ENCODE measurements at places on chromosomes 6 and 20.

- no peak for DNase-seq
Observed at GRCh38 chr6:39184906-39185580, 44.2 kb downstream of the KCNK5 start.

DNA sequence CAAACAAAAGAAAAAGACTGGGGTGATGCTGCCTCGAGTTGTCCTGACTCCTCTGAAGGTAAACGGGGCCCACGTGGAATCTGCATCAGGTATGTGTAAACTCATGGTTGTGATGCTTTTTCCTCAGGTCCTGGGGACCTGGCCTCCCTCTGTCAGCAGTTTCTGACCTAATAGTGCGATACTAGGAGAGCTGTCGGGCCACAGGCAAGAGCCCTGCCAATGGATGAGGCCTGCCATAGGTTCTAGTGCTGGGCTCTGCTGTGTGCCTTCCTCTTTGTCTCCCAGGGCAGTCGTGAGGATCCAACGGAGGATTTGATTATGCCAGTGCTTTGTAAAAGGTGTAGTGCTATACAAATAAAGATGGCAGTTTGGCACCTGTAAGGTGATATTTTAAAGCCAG, 71.2 kb downstream of the ASXL1 start:
- DNase-seq: no peak

- DNase-seq: no peak
Observed at GRCh38 chr20:10863337-10864060, 189.7 kb upstream of the JAG1 start.

GRCh38 chr6:160535270-160535669, 128.8 kb downstream of the LPA start:
- no peak for DNase-seq

DNA sequence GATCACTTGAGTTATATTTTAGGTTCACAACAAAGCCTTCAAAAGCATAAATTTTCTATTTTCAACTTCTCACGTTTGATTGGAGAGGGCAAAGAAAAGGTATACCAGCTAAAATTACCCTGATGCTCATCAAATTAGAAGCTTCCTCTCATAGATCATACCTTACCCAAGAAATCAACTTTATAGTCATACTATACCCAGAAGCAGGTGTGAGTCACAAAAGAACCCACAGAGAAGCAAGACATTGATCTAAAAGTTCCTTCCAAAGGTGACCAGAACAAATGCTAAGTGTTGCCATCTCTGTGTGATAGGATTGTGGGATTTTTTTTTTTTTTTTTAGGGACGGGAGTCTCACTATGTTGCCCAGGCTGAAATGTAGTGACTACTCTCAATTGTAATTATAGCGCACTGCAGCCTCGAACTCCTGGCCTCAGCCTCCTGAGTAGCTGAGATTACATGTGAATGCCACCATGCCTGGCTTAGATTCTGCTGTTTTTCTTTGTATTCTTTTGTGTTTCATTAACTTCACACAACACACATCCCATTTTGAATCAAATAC, 3.3 kb downstream of the EIF2S2 start:
- DNase-seq: no peak

DNA sequence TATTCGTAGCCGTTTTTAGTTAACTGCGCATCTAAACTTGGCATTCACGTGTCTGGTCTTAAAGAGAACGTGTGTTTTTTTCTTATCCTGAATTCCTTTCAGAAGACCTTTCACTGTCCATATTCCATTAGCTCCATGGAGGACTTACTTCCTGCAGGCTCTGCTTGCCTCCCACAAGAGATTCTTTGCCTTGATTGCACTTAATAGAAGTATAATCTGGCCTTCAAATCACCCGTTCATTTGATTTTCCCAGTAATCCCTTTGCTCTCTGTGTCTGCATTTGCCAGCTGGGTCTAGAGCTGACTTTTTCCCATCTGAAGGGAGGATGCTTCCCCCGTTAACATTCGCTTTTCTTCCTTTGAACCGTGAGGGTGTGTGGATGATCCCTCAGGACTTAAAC, 79.5 kb downstream of the RNF182 start:
- no peak for DNase-seq

DNA sequence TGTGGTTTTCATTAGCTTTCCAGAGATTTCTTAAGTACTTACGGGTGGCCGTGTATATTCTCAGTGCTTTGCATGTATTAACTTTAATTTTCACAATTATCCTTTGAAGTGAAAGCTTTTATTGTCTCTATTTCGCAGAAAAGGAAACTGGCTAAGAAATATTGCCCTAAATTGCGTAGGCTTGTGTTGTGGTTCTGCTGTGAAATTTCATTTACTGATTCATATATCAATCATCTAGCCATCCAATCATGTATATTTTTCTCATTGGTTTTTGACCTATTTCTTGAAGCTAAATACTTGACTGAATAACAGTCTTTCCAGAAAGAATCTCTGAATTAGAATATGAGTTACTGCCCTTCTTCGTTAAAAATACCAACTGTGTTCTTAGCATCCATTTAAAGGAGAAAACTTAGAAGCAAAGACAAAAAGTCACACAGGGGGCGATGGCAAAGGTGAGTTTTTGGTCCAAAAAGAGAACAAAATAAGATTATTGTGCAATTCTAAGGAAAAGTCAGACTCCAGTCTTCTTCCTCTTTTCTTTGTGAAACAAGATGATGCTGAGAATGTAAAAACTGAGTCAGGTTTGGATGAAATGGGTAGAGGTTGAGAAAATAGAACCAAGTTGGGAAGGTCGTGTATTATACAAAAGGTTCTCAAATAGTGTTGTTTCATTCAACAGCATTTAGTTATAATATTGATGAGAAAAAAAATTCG, 1.4 kb downstream of the CYB5R4 start:
- no peak for DNase-seq

DNA sequence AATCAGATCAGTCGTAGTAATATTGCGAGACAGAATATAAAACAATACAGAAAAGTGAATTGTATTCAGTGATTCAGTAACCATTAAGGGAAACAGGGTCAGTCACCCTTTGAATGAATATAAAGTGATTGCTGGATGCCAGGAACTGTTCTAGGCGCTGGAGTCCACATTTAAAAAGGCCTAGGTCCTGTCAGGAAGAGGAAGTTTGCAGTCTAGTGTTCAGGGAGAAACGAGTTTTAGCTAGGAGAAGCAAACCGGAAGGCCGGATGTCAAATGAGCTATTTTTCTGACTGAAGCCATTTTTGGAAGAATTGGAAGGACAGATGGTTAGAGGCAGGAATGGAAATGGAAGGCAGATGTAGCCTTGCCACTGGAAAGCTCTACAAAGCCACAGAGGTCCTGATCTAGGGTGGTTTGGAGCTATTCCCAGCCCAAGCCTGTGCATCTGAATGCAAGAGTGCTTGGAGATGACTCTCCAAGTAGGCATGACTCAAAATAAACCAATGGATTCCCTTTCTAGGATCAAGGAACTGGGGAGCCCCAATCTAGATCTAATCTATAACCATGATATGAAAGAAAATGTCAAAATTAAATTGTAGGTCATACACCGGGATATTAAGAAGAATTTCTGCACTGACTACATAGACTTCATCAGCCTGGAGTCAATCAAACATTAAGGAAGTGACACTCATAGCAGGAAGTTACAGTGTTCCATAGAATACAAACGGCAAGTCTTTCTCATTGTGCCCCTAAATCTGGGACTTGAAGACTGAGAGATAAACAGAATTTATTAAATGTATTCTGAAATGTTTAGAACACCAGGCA, 36.8 kb upstream of the CDKAL1 start:
- DNase-seq: no peak

- DNase-seq: no peak
Observed at GRCh38 chr6:92376691-92377090, 1042.7 kb downstream of the EPHA7 start.

DNA sequence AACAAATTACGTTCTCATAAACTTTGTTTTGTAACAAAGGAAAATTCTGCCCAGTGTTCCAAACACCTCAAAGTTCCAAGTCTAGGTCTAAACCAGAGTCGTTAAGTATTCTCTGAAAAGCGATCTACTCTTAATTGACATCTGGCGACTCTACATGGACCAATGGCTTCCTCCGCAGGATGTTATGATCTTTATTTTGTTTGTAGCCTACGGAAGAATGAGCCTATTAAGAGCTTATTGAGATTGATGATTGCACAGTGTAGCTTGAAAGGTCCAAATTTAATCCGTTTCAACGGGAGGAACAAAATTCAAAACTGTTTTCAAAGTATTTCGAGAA, 61.1 kb downstream of the FAM217A start:
- peak; percentile 39 for DNase-seq

GRCh38 chr20:10672624-10673127, 1.1 kb downstream of the JAG1 start:
- no peak for DNase-seq

- DNase-seq: no peak
Observed at GRCh38 chr20:18701969-18702368, 111.6 kb upstream of the SCP2D1 start.

DNA sequence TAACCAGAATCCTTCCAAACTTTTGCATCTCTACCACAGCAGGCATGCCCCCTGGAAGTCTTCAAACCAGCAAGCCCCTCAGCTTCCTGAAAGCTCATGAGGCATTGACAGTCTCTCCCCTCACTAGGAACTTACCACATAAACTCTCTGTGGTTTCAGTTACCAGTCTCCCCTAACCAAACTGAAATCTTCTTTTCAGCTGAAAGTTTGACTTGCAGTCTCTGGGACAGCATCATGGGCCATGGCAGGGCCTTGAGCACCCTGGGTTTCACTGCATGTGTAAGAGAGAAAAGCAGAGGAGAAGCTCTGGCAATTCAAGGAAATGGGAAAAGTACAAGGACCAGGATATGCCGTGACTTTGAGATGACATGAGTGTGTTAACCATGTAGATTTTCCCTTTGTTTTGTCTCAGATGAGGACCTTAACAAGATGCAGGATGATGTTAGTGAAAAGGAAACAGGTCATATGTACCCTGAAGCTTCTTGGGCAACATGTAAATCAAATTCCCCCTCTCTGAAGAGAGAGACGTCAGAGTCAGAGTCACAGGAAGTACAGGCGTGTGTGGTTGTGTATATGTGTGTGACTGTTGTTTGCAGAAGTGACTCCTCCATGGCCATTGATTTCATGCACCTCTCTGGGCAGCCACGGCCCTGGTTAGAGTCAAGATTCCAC, 106.3 kb downstream of the TNFRSF21 start:
- DNase-seq: no peak

DNA sequence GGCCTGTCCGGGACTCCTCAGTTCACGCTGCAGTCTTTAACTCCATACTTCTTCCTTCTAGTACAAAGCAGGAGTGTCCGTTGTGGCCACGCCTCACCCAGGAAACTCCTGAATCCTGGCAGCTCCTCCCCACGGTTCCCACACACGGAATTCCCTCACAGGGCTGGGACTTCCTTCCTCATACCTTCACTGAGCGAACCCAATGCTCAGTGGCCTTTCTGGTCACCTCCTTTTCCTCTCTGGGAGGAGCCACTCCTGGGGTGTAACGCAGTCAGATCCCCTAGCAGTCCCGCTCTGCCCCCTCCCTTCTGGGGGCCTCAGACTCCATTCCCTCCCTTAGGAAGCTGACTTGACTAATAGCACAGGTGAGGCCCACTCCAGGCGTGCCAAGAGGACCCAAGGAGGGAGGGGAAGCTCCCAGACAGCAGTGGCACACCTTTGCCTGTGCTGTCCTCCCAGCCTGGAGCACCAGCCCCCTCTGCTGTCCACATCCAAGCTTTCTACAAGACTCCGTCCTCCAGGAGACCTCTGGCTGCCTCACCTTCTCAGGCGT, at the start of gene SLC52A3:
TSS of gene SLC52A3 (minus strand) at position 75 of the 553 bp plus-strand sequence. CDS start 2,726 bp downstream, outside the sequence.
- DNase-seq: no peak

DNA sequence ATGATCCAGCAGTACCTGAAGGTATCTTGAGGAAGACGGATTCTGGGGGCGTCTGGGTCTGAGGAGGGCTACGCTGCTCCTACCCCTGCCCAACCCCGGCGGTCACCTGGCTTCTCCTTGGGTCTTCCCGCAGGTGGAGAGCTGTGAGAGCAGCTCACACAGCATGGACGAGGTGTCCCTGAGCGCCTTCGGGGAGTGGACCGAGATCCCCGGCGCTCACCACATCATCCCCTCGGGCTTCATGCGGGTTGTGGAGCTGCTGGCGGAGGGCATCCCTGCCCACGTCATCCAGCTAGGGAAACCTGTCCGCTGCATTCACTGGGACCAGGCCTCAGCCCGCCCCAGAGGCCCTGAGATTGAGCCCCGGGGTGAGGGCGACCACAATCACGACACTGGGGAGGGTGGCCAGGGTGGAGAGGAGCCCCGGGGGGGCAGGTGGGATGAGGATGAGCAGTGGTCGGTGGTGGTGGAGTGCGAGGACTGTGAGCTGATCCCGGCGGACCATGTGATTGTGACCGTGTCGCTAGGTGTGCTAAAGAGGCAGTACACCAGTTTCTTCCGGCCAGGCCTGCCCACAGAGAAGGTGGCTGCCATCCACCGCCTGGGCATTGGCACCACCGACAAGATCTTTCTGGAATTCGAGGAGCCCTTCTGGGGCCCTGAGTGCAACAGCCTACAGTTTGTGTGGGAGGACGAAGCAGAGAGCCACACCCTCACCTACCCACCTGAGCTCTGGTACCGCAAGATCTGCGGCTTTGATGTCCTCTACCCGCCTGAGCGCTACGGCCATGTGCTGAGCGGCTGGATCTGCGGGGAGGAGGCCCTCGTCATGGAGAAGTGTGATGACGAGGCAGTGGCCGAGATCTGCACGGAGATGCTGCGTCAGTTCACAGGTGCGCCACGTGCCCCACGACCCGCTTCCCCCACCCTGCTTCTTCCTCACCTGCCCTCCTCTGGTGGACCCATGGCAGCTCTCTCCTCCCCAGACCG, 166.9 kb upstream of the RNF24 start:
- DNase-seq: no peak

DNA sequence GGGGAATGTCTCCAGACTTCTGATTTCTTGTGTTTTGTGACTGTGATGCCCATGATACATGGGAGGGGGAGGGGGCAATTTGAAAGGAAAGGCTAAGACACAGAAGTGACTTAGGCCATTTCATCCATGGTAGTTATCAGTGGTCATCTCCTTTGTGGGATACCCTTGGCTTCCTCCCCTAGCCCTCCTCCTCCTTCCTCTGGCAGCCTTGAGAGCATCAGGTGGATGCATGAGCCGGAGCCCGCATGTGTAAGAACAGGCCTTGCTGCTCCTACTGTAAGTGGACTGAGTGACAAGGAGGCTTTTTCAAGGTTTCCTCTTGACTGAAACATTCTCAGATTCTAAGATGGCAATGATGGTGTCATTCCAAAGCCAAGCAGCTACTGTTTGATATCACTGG, 874 bp downstream of the CD83 start:
- DNase-seq: no peak

- no peak for DNase-seq
Observed at GRCh38 chr6:106549521-106549920, 79.8 kb downstream of the RTN4IP1 start.

DNA sequence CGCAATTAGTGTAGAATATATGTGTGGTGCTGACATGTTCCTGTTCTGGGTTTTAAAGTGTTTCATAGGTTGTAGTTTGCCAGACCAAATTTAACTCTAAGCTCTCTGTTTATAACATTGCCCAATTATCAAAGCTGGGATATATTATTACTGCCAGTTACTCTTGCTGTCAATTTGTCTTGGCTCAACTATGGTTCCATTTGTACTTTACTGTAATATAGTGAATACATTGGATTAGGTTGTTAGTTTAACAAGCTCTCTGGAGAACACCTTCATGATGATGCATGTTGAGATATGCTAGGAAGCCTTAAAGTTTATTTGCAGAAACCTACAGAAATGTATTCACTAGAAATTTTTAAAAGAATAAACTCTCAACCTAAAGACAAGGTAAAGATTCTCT, 259.6 kb downstream of the ZFAND3 start:
- DNase-seq: no peak

- no peak for DNase-seq
Observed at GRCh38 chr6:8785223-8785622, 349.9 kb upstream of the SLC35B3 start.
